EL (cell line): ENCODE measurements at places on chromosomes 7 and 10.
A peak's percentile ranks its signal among the peaks of the same experiment; 100 is the strongest.

GRCh38 chr7:150780292-150780691, 19.9 kb downstream of the TMEM176B start:
- DNase-seq = no peak

- DNase-seq = no peak
Observed at GRCh38 chr10:70523057-70523456, 44.5 kb downstream of the PALD1 start.

DNA sequence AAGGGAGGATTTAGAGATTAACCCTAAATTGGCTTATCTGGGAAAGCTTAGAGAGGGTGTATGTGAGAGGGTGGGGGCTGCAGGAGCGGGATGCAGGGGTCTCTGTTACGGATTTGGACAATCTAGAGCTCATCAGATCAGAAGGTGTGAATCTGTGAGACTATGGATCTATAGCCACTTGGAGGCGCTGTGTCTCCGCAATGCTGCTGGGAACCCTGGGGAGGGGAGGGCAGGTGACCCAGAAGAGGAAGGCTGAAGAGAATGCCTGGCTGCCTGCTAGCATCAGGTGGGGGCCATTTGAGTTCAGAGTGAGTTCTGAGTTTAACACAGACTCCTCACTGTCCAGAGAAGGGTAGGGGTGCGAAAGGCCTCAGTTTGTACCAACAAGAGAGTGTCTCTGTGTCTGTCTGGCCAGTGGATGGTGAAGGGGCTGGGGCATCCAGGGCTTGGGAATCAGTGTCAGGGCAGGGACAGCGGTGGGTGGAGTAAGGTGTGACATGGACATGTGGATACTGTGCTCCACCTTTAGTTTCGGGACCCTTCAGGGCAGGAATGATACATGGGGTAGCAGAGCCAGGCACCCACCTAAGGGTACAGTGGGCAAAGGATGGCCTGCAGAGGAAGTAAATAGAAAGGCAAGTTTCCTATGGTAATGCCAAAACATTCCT, 187.3 kb upstream of the PRSS58 start:
- no peak for DNase-seq

DNA sequence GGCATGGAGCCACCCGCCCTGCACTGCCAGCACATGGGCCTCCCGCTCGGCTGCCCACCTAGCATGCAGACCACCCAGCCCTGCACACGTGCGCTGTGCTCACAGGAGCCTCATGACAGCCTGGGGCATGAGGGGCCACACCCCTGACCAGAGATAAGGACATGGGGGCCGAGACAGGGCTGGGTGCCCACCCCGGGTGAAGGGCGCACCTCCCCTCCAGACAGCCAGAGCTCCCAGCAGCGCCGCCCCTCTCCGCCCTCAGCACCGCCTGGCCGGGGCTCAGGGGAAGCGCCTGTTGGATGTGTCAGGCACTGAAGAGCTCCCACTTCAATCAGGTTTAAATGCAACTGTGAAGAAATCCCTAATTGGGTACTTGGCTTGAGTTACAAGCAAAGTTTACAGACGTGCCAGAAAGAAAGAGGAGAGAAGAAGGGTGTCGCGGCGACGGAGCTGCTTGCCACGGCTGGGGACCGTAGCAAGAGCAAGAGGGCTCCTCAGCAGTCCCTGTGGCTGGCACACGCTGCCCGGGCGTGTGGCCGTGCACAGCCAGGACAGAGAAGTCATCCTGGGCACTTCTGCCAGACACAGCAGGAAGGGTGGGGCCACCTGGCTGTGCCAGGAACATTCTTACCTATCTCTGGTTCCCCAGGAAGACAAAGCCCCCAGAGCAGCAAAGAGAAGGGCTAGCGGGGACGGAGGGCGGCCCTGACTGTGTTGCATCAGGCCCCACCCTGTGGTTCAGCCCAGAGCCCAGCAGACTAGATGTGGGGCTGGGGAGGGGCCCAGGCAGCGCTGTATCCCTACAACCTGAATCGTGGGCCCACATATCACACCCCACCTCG, 247.4 kb downstream of the ELFN1 start:
- no peak for DNase-seq

GRCh38 chr7:73995330-73995729, 32.6 kb upstream of the ELN start:
- DNase-seq = peak; percentile 82

DNA sequence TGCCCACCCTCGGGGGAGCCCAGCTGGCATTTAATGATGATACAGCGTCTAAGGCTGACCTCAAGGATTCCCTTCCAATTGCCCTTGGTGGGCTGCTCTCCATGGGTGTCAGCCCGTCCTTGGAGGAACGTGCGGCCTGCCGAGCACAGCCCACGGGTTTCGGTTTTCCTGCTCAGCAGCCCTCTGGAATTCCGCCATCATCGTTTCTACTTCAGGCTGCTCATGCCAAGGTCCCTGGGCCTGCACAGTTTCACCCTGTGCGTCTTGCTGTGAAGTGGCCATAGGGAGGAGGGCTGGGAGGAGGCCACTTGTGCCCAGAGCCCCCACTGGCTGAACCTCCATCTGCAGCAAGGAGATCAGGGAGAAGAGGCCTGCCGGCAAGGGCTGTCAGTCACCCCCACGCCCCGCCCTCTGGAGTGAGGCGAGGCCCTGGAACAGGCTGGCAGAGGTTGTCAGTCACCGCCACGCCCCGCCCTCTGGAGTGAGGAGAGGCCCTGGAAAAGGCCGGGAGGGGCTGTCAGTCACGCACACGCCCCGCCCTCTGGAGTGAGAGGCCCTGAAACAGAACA, 82.8 kb downstream of the CHST15 start:
- no peak for DNase-seq

GRCh38 chr10:124211921-124212320, 118.5 kb upstream of the CHST15 start:
- DNase-seq = peak; percentile 74

DNA sequence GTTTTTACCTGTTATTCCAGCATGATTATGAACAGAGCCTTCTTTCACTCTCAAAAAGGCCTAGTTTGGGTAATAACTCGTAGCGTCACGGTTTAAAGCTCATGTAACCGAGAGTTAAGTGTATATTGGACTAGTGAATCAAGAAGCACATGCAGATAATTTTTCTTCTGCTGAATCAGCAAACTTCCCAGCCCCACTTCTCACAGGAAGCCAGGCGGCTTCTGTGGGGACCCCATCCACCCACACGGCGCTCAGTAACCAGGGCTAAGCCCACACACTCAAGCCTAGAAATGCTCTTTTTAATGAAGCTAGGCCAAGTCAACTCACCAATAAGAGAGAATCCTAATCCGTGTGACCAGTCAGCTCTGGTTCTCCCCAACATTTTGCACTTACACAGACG, 191.2 kb upstream of the MGMT start:
- DNase-seq = no peak

- no peak for DNase-seq
Observed at GRCh38 chr7:47507522-47507921, 74.4 kb downstream of the TNS3 start.

DNA sequence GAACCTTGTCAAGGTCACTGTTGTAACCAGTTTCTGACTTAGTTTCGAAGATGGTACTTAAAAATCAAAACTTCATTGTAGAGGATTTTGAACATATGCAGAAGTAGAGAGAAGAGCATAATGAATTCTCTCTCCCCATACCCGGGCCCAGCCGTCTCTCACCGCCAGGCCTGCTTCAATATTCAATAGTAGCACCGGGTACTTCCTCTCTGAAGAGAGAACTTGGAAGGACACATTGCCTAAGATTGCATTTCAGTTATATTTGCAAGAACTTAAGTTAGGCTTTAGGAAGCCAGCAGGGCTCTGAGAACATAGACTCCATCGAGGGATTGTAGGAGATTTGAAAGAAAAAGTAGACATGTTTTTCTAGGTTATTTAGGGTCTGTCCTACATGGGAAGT, 19.1 kb downstream of the LMTK2 start:
- no peak for DNase-seq

- no peak for DNase-seq
Observed at GRCh38 chr10:44983895-44984278, 5.3 kb upstream of the DEPP1 start.

- no peak for DNase-seq
Observed at GRCh38 chr10:101007099-101007711, 7.6 kb downstream of the LZTS2 start.
